Heart left ventricle (tissue), 16 donors: ENCODE measurements at places on chromosomes 4 and X. TPM values are rescaled to one million over a fixed set of nuclear protein-coding genes. Genes with fewer than 3 reads are reported as not detected.

- DNase-seq = no peak
These were observed 51.1 kb upstream of the SYTL5 start for GRCh38 chrX:37955273-37955672.

GRCh38 chr4:176309046-176309445 is 10.7 kb upstream of the SPCS3 start:
- DNase-seq = no peak

DNA sequence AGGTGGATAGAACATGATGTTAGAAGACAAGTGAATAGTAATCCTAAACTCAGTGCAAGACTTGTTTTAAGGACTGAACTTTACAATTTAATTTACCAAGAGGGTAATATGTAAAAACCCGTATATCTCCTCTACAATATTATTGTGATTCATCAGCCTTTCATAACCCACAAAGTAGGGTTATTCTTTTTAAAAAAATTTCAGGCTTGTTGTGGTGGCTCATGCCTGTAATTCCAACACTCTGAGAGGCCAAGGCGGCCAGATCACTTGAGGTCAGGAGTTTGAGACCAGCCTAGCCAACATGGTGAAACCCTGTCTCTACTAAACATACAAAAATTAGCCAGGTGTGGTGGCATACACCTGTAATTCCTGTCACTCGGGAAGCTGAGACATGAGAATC is 7.2 kb downstream of the IBSP start:
- DNase-seq = no peak

GRCh38 chrX:102979536-102979935 is 42.5 kb downstream of the RAB40AL start:
- no peak for DNase-seq

The NSUN7 gene
- 0.04 TPM for polyA plus RNA-seq

The PAGE5 gene
- polyA plus RNA-seq = not detected
